ENCODE measurements at places on chromosomes 7 and 10.

DNA sequence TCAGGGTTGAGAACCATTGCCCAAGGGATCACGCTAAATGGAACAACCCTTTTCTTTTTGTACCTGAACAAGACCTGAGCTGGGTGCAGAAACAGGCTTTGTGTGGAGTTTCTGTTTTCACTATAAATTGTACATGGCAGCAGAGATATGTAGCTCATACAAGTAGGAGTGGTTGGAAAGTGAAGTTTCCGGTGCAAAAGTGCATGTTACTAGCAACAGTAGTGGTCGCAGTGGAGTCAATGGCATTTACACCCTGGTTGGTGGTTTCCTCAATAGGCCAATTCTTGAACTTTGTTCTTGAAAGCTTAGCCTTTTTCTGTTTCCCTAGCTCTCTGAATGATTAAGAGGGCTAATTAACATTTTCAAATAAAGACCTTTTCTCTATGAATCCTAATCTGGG, 170.7 kb downstream of the NEBL start:
- no peak for DNase-seq

GRCh38 chr7:101527844-101528667, 101.0 kb downstream of the MYL10 start:
- DNase-seq, result no peak

- DNase-seq, result peak; percentile 8
These were observed 95.8 kb downstream of the SEMA3C start for GRCh38 chr7:80823057-80823456.

DNA sequence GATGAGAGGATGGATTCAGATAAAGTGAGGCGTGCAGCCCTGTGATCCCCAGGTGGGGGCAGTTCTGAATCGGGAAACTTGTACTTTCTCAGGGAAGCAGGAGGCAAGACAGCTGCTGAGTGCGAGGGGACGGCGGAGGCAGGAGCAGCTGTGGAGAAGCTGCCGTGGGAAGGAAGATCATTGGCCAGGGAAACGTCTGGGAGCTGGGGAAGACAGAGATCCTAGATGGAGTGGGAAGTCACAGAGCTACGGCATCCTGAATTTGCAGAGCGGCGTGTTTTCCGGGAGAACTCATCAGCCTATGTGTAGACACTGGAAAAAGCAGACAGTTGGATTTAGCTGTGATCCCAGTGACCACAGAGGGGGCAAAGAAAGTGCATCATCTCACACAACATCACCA, 9.2 kb downstream of the PRKCQ start:
- DNase-seq, result no peak

DNA sequence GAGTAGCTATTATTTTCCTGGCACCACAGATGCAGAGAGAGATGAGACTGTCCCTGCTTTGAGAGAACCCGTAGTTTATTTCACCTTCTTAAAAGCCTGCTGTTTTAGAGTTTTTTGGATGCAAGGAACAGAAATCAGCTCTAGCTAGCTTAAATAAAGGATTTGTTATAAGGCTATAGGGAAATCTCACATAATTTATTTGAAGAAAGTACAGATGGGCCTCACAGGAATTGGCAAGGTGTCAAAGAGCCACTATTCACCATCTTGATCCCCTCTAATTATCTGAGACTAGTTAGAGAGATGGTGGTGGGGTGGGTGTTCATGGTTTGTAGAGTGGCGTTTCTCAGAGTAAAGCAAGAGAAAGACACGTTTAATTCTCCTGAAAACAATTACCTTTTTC, 7.3 kb downstream of the KMT2E start:
- DNase-seq, result no peak

- DNase-seq, result no peak
These were observed 38.1 kb upstream of the WDR11 start for GRCh38 chr10:120813085-120813484.

DNA sequence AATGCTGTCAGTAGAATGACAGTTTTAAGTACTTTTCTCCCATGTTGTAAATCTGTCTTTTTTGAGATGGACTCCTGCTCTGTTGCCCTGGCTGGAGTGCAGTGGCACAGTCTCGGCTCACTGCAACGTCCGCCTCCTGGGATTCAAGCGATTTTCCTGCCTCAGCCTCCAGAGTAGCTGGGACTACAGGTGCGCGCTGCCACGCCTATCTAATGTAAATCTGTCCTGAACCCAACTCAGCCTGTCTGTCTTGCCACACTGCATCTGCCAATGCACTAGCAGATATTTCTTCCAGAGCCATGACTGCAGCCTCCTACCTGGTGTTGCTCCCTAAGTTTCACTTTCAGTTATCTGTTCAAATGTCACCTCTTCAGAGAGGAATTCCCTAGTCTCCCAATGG, 264.1 kb downstream of the PHF14 start:
- peak; percentile 45 for DNase-seq

DNA sequence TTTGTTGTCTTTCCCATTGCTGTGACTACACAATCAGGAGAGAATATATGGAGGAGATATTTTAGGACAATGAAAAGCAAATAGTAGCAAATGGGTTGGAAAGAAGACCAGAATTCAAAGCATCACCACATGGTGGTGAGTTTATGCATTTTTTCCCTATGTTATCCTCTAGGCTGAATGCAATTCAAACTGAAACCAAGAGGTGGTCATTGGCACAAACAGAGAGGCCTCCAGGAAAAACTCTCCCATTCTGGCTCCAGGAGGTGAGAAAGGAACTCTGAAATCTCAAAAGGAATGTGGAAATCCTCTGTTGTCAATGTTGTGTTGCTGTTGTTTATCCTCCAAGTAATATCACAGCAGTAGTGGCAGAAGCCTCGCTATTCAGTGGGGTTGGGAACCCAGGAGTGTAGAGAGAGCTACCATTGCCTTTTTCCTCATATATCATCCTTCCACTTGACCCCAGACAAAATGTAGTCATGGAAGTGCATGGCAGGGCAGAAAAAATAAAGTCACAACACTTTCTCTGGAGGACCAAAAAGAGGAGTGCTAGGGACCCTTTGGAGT, 819.1 kb downstream of the GRID1 start:
- no peak for DNase-seq

- DNase-seq, result no peak
These were observed 172.6 kb downstream of the SKIDA1 start for GRCh38 chr10:21352886-21353285.

GRCh38 chr7:149692557-149692982, 80.8 kb downstream of the ZNF467 start:
- DNase-seq, result no peak

- no peak for DNase-seq
These were observed 78.9 kb downstream of the SRI start for GRCh38 chr7:88140947-88141346.

DNA sequence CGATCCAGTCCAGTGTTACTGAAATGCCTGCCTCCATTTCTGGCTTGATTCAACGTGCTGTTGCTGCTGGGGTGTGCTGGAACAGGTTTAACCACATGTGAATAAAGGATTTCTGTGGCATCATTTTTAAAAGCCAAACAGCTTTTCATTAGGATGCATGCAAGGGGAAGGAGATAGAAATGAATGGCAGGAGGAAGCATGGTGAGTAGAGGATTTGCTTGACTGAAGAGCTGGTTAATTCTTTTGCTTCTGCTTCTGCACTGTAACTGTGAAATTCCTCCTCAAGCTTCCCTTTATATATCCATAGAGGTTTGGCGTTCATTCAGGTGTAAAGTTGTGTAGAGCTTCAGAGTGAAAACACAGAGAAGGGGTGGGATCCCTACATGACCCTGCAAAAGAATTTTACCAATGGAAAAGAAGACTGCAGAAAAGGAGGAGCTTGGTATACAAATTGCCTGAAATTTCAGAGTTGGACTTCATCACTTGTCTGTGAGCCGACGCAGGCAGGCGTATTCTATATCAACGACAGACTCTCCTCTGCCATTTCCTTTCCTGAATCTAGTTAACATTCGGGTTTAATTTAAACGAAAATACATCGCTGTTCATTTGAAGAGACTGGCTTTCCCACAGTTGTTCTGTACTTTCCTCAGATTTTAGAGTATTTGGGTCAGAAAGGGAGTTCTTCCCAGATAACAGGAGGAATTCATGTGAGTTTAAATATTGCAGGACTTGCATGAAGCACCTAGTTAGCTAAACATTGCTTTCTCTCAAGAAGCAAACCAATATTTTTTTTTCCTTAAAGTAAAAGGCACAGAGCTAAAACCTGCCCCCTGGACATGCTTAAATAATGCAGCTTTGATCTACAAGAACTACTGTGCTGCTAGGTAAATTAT, at the start of gene SOSTDC1:
TSS of gene SOSTDC1 (minus strand) at position 270 of the 893 bp plus-strand sequence. CDS start at position 200, 70 bp downstream.
- DNase-seq, result peak; percentile 68

DNA sequence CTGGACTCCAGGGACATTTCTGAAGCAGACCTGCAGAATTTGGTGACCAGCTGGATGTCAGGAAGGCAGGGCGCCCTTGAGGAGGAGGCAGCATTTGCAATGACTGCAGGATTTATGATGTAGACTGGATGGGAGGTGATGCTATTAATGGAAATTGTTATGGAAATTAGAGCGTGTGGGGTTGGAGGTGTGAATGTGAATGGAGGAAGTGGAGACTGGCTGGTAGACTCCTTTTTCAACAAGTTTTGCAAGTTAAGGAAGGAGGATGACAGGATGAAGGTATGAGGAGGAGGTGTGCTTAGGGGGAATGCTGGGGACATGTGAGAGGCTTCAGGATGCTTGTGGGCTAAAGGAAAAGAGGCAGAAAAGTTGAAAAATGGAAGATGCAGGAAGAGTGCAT, 137.0 kb downstream of the TMEM178B start:
- no peak for DNase-seq

- DNase-seq, result no peak
These were observed 63.3 kb upstream of the PDLIM1 start for GRCh38 chr10:95354110-95354509.

GRCh38 chr7:155216475-155217272, 81.0 kb upstream of the INSIG1 start:
- DNase-seq, result no peak

DNA sequence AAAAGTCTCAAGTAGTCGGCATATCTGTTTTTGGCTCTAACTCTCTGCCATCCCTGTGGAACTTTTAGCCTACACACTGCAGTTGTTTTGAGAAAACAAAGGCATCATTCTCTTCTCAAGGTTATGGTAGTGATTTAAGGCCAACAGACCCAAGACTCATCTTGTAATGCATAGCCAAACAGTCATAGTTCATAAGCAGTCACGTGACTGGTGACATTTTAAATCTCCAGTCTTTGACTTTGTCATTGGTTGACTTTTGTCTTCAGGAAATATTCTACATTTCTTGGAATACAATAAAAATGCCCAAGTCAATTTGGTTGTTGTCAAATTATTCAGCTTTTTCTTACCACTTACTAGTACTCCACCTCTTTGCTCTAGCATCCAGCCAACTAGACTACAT, 114.8 kb downstream of the ANKRD30A start:
- DNase-seq, result no peak

DNA sequence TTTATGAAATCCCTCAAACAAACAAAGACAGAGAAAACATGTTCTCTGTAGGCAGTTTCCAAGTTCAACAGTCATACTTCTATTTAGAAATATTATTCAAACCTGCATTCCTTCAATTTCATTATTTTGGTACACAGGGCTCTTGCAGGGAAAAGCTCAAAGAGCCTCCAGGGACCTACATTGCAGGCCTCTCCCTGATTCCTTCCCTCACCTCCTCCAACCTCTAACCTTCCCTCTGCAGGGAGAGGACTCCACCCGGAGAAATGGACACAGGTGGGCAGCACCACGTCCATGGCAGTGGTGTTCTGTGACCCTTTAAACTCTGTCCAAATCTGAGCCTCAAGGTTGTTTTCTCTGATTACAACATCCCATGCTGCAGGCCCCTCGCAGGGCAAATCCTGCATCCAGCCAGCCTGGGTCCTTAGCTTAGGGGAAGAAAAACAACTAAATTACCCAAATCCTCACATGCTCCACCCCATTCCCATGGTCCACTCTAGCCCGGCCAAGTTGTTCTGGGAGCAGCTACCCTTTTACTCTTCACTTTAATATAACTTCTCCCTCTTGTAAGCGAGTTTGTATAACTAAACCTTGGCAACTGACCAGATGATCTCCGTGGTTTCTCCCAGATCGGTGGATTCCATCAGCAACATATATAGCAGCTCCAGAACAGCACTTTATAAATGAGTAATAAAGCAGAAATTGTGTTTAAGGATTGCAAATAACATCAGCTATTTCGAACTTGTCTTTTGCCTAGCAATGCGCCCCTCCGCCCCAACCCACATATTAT, 129.8 kb downstream of the CUBN start:
- DNase-seq, result no peak

DNA sequence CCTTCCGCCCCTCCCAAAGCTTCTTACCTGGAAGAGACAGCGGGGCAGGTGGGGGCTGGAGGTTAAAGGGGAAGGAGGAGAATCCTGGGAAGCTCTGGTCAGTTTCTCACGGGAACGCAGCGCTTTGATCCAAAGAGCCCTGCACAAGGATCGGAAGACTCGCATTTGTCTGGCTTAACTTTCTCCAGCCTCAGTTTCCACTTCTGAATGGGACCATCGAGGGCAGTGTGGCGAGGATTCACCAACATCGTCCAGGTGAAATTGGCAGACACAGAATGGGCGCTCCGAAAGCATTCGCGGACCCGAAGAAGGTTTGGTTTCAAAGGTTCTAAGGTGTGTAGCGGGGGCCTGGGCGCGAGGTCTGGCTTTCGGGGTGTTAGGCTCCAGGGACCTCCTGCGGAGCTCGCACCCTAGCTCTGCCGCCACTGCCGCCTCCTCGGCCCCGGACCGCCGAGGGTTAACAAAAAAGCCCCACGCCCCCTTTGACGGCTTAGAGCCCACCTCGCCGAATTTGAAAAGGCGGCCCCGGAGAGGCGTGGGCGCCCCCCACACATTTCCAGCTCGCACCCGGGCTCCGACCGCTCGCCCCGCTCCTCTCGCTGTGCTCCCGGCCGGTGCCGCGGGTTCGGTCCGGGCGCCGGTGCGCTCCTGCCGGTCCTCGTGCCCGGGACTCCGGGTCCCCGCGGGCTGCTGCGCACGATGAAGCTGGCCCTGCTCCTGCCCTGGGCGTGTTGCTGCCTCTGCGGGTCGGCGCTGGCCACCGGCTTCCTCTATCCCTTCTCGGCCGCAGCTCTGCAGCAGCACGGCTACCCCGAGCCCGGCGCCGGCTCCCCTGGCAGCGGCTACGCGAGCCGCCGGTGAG, at the start of gene COL26A1:
TSS of gene COL26A1 (plus strand) at position 542 of the 862 bp plus-strand sequence. CDS start at position 700, 158 bp downstream.
- DNase-seq, result no peak

All from NCI-H748 treated with DMSO at 0.1 percent for 48 hours (cell line).